Stimulated activated CD8-positive, alpha-beta memory T cell treated with anti-CD3 and anti-CD28 coated beads, Interleukin-7, amount 100 ng/mL, for 48 hours (primary cell): ENCODE measurements at places on chromosomes 13 and 19.
A peak's percentile ranks its signal among the peaks of the same experiment; 100 is the strongest.

- no peak for DNase-seq
Observed at GRCh38 chr19:39074205-39074692, 9.9 kb upstream of the ACP7 start.

DNA sequence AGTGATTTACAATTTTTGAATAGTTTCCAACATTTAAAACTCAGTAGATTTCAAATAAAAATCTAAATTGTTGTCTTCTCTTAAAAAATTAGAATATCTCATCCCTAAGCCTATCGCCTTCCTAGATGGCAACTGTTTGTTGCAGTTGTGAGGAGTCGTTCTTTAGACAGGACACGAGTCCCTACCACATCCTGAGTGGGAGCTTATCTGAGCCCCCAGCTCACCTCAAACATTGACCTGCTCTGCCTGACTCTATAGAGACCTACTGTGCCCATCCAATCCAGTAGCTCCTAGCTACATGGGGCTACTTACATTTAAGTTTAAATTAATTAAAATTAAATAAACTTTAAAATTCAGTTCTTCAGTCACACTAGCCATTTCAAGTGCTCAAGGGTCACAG is 434.7 kb downstream of the FOXO1 start:
- no peak for DNase-seq

- no peak for DNase-seq
Observed at GRCh38 chr13:77701305-77701704, 3.8 kb downstream of the SLAIN1 start.

DNA sequence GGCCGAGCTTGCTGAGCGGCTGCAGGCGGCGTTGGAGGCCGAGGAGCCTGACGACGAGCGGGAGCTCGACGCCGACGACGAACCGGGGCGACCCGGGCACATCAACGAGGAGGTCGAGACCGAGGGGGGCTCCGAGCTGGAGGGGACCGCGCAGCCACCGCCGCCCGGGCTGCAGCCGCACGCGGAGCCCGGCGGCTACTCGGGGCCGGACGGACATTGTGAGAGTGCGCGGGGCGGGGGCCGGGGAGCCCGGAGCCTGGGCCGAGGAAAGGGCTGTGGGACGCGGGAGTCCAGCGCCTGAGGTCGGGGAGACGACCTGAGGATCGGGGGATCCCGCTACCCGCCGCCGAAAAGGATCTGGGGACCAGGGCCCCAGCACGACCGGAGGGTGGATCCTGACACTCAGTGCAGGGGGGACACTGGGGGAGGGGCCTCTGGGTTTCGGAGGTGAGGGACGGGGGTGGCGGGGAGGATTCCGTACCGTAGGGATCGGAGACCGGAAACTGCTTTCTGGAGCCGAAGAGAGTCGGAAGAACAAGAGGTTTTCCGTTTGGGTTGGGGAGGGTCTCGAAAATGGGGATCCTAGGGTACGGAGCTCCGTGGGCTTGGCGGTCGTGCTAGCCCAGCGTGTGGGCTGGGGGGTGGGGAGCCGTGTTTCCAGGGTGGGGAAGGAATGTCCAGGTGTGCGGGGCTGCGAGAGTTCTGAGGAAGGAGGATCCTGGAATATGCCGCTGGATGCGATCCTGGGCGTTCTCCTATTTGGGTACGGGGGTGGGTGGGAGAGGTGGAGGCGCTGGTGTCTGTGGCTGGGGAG is 616 bp downstream of the HNRNPUL1 start:
- peak; percentile 38 for DNase-seq

DNA sequence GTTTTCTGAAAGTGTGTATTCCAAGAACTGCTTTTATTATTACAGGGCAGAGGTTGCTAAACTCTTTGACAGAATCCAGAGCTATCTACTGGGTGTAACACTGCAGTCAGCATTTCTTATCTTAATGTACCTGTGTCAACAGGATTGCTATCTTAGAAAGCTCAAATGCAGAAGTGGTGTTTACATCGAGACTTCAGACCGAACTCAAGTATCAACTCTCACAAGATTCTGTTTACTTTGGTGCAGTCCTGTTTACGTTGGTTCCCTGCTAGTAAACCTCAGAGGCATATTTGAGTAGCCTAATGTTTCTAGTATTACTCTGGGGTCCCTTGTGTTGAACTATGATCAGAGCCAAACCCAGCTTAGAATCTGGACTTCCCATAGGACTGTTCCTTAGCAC is 20.5 kb downstream of the SLC15A1 start:
- no peak for DNase-seq

DNA sequence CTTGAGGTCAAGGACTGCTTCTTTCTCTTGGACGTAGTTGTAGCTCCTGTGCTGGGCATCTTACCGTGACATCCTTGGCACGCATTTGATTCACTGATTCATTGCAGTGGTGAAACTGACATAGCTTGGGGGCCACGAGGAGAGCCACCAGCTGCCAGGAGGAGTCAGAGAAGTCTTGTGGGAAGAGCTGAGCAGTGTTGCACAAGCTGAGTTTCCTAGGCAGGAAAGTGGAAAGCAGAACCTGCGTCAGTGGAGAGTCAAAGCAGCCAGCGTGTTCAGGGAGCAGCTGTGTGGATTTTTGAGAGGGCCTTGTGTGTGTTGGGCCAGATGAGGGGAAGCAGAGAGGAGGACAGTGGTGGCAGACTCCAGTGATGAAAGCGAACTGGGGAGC is 5.3 kb upstream of the GPR183 start:
- peak; percentile 47 for DNase-seq

- no peak for DNase-seq
Observed at GRCh38 chr13:84802073-84802472, 919.8 kb upstream of the SLITRK1 start.

- DNase-seq: no peak
Observed at GRCh38 chr13:52345048-52345447, 60.9 kb downstream of the THSD1 start.

- DNase-seq: no peak
Observed at GRCh38 chr13:30850204-30850866, 55.7 kb upstream of the MEDAG start.
